ENCODE measurements at places on chromosomes 5 and 9. TPM values are rescaled to one million over a fixed set of nuclear protein-coding genes. Genes with fewer than 3 reads are reported as not detected.

GRCh38 chr5:95910521-95910920 is 51.1 kb downstream of the ELL2 start:
- no peak for DNase-seq

DNA sequence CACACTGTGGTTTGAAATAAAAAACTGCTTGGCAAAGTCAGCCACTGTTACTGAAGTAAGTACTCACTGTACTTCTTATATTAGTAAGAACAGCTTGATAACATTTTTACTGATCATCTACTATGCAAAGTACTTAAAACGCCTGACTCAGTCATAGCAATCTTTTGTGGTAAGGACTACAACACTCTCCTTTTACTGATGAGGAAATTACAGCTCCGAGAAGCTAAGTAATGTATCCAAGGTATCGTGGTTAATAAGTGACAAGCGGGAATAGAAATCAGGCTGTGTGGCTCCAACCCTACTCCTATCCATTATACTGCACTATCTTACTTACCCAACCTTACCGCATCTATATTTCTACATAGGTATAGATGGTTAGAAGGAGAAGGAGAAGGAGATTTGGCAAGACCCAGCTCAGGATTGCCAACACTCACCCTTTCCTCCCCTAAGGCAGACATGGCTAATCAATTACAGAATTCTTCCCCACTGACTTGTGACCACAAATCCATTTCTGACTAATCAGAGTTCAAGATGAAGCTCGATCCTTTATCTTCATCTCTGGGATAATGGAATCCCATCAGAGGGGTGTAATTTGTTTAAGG is 281.4 kb downstream of the SPOCK1 start:
- DNase-seq = peak; percentile 70

GRCh38 chr5:74286734-74287695 is 353.5 kb downstream of the ENC1 start:
- no peak for DNase-seq

SLC45A2 gene
- not detected for total RNA-seq

DNA sequence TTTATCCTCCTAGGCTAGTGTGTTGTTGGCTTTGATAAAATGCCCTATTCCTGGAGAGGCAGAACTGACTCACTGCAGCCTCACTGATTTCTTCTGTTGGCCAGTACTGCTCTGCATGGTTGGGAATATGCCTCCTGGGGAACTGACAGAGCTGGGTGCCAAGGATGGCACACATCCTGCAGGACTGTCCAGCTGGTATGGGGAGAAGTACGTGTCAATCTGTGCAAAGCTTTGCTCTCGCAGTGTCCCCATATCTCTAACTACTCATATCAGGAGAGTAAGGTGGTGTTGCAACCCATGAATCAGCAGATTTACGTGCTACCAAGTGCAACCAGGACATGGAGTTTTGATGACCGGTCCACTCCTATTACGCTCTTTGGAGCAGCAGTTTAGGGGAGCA is 74.7 kb downstream of the TEK start:
- peak; percentile 51 for DNase-seq

CNTFR gene
- total RNA-seq = 0.05 TPM

CTNND2 gene
- 0.17 TPM for total RNA-seq

ORM2 gene
- not detected for total RNA-seq

Measured in M059J (cell line).